Effector memory CD8-positive, alpha-beta T cell (primary cell): ENCODE measurements at places on chromosomes 7 and 10.

- H3K27ac ChIP-seq: no peak overlapping the region
- no peak overlapping the region for H3K4me3 ChIP-seq
- no peak for DNase-seq
- H3K4me1 ChIP-seq: no peaks in the 10 kb centered on the region
These were observed 932.1 kb upstream of the C7orf33 start for GRCh38 chr7:147658392-147658967.

GRCh38 chr7:123283373-123283772, 83.6 kb upstream of the SLC13A1 start:
- H3K4me3 ChIP-seq: no peak overlapping the region
- no peak for DNase-seq
- no peaks in the 10 kb centered on the region for H3K36me3 ChIP-seq

DNA sequence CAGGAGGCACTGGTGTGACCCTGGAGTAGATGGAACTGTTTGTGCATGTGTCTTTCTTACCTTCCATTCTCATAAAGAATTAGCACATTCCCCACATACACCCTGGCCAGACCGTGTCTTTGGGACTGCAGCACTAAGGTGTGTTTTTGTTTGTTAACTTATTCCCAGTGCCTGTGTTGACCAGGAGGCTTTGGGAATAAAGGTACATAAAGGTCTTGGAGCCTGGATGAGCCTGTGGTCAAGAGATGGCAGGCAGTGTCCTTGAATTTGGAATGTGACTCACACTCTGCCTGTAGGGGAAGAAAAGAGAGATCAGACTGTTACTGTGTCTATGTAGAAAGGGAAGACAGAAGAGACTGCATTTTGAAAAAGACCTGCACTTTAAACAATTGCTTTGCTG, 137.6 kb downstream of the LYZL1 start:
- no peak for DNase-seq
- H3K27me3 ChIP-seq: no peaks in the 10 kb centered on the region
- peaks cover under 1% of the 10 kb centered on the region for H3K36me3 ChIP-seq
- no peak overlapping the region for H3K4me3 ChIP-seq
- no peak overlapping the region for H3K27ac ChIP-seq
- peaks cover 3% of the 10 kb centered on the region for H3K4me1 ChIP-seq

DNA sequence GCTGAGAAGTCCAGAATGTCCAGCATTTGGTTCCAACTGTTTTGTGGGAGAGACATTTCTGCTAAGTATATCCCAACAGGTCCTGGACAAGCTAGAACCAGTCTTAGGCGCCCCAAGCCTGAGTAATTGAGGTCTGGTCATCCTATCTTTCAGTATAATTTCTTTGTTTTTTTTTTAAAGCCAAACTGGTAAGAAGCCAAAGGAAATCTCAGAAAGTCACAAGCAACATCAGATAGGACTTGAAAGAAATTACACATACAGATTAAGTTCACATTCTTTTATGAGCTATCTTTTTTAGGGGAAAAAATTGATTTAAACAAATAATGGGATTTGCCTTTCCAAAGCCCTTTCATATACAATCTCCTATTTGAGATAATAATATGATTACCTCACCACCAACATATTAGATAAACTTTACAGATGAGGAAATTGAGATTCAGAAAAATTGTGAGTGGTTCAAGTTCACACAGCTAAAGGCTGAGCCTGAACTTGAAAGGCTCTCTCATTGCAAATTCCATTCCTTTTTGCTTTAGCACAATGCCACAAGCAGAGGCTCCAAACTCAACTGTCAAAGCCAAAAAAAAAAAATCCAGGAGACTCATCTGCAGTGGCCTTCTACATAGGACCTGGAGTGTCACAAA, 15.0 kb downstream of the PDLIM1 start:
- no peak for DNase-seq
- peaks cover 7% of the 10 kb centered on the region for H3K27me3 ChIP-seq
- H3K4me3 ChIP-seq: no peak overlapping the region
- no peaks in the 10 kb centered on the region for H3K4me1 ChIP-seq
- no peaks in the 10 kb centered on the region for H3K36me3 ChIP-seq
- H3K27ac ChIP-seq: no peak overlapping the region

DNA sequence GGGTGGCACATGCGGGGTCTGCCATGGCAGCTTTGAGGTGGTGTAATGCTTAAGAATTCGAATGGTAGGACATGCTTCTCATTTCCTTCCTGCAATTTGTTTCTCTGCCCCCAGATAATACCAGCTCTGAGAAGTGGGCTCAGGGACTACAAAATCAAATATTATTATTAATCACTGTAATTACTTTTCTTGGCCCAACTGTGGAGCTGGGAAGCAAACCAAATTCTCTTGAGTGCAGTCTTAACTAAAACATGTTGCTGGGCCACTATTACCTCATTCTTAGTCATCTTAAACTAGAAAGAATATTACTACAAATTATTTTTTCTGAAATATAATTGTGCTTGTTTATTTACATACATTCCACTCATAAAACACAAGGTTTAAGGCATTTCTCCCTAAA, 566.7 kb upstream of the NRP1 start:
- DNase-seq: no peak
- H3K4me1 ChIP-seq: no peaks in the 10 kb centered on the region
- H3K27ac ChIP-seq: no peak overlapping the region
- H3K36me3 ChIP-seq: no peaks in the 10 kb centered on the region
- H3K4me3 ChIP-seq: no peak overlapping the region
- H3K27me3 ChIP-seq: no peaks in the 10 kb centered on the region
